ENCODE measurements at places on chromosomes 6 and 20. TPM values are rescaled to one million over a fixed set of nuclear protein-coding genes. Genes with fewer than 3 reads are reported as not detected.
A peak's percentile ranks its signal among the peaks of the same experiment; 100 is the strongest.

DNA sequence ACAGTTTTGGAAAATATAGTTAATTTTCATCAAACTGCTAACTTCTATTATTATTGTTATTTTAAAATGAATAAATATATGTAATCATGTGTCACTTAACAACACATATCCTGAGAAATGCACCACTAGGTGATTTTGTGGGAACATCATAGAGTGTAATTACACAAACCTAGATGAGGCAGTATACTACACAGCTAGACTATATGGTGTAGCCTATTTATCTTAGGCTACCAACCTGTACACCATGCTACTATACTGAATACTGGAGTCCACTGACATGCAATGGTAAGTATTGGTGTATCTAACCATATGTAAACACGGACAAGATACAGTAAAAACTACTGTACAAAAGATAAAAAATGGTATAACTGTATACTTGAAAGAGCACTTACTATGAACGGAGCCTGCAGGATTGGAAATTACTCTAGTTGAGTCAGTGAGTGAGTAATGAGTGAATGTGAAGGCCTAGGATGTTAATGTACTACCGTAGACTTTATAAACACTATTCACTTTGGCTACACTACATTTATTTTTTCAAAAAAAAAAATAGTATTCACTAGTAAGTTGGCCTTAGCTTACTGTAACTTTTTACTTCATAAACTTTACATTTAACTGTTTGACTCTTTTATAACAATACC is 72.4 kb downstream of the ASCC3 start:
- DNase-seq = no peak

DNA sequence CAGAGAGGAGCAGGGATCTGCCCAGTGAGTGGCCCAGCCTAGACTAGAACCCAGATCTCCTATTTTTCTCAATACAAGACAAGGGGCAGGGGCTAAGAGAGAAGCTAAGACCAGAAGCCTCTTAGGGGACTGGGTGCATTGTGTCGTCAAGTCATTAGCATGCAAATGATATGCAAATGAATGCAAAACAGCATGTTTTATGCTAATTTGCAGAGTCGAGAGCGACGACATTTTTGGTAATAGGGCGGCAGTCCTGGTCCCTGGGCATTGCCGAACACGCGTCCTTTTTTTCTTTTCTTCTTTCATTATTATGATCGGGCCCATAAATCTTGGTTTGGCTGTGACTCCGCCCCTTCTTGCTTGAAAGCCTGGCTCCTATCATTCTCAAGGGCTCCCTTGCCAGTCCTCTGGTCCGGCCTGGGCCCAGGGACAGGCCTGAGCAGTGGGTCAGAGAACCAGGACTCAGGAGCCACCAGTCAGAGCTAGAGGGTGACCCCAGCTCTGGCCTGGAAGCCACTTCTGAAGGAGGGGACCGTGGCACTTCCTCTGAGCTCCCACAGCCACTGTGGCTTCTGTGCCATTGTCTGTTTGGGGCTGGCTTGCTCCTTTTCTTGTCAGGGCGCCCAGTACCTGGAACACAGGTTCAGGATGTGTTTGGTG is 32.0 kb upstream of the SCRT2 start:
- no peak for DNase-seq

DNA sequence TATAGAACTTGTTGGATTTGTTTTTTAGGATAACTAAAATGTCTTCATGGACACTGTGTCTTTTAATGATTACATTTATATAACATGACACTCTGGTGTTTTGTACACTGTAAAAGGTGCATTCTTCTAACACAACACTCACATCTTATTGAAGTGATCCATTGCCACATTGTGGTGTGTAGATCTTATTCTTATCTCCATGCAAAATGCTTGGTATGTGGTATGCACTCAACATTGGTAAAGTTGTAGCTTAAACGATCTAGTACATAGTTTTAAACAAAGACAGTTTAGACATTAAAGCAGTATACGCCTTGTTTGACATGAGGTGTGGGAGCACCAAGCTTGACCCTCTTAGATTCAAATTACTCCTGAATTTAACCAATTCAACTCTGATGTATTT is 84.7 kb downstream of the SASH1 start:
- no peak for DNase-seq

DNA sequence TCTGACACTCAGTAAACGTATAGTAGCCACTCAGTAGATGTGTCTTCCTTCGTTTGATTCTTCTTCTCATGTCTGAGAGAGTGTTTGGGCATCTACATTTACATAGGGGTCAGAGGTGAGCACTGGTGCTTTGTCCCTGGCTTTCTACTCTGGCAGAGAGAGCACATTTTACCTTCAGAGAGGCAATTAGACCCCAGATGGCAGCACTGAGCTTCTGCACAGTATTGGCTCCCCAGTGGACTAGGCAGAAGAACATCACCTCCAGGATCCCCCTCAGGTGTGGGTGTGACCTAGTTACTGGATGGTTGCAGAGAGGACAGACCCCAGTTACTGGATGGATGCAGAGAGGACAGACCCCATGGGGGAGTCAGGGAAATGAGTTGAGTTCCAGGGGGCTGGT is 327.2 kb downstream of the DHX35 start:
- no peak for DNase-seq

- DNase-seq = peak; percentile 46
These were observed at the start of gene VIP for GRCh38 chr6:152750694-152751093. VIP (plus strand) TSS chr6:152750797; CDS start chr6:152752178, 1,381 bp downstream.

DNA sequence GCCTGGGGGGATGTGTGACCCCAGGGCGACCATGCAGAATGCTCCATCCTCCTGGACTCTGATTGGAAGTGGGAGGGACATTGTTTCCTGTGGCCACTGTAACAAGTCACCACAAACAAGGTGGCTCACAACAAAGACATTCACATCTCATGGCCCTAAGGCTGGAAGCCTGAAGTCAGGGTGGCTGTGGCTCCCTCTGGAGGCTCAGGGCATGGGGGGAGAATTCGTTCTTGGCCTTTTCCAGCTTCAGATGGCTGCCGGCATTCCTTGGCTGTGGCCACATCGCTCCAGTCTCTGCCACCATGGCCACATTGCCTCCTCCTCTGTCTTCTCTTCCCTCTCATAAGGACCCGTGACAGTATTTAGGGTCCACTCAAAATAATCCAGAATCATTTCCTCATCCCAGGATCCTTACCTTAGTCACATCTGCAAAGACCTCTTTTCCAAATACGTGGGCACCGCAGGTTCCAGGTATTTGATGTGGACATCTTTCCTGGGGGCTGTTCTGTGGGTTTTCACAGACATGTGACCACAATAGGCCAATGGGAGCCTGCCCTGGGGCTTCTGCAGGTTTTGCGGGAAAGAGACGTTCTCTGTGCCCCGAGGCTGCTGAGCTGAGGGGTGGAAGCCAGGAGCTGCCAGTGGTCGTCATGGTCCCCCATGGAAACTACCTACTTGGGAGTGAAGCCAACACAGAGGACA is 249.3 kb downstream of the PREX1 start:
- no peak for DNase-seq

- DNase-seq = no peak
These were observed 78.0 kb upstream of the ELOVL5 start for GRCh38 chr6:53426667-53427270.

- DNase-seq = no peak
These were observed 484.7 kb downstream of the EPHA7 start for GRCh38 chr6:92934625-92935024.

- DNase-seq = peak; percentile 5
These were observed 28.9 kb downstream of the ASIP start for GRCh38 chr20:34269996-34270627.

DNA sequence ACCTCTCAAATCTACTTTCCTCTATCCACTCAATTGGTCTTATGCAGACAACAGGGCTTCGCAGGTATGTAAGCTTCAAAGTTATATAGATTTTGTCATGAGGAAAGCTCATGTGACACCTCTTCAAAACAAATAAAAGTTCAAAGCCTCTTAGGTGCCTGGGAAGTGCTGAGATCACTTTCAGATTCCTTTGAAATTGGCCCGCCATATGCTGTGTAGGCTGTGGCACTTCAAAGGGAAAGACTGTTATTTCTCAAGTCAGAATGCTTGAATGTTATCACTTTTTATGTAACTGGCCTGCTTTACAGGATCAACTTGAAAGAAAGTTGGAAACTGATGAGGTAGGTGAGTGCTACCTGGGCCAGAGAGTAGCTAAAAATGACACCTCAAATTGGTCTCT is 67.1 kb upstream of the GFRAL start:
- no peak for DNase-seq

- no peak for DNase-seq
These were observed 26.4 kb upstream of the MROH8 start for GRCh38 chr20:37205794-37206193.

DNA sequence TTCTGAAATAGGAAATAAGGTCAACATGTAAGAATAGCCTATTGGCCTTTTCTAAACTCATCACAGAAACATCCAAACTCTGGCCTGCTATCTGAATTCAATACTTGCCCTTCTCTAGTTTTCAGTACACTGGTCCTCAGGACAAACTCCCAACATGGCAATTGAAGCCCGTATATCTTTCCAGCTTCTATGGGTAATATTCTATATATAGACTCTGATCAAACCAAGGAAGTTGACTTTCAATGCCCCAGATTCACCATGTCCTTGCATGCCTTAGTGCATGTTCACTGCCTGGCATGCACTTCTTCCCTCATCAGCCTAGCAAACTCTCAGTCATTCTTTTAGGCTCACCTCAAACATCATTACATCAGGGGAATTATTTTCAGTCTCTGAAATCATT is 73.2 kb downstream of the RSPO3 start:
- peak; percentile 24 for DNase-seq

DNA sequence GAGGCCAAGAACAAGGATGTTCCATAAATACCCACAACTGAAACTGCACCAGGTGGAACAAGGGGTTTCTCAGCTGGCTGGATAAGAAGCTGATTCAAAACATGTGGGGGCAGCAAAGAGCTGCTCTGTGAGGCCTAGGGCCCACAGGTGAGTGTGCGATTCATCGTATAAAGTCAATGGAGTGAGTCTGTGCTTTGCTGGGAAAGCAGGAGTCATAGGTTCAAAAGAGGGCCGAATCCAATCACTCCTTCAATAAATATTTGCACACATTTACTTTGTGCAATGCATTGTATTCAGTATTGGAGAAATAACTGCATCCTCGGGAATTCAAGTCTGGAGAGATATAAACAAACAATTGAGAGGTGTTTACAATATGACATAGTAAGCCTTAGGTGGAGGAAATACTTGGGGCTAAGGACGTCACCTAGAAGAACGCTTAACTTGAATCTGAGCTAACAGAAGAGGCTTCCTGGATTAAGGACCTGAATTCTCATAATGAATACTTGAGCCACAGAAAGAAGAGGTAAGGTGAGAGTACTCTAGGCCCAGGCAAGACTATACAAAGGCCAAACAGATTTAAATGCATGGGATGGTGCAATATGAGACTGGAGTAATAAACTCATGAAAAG is 83.7 kb upstream of the TMEM30A start:
- peak; percentile 78 for DNase-seq

DNA sequence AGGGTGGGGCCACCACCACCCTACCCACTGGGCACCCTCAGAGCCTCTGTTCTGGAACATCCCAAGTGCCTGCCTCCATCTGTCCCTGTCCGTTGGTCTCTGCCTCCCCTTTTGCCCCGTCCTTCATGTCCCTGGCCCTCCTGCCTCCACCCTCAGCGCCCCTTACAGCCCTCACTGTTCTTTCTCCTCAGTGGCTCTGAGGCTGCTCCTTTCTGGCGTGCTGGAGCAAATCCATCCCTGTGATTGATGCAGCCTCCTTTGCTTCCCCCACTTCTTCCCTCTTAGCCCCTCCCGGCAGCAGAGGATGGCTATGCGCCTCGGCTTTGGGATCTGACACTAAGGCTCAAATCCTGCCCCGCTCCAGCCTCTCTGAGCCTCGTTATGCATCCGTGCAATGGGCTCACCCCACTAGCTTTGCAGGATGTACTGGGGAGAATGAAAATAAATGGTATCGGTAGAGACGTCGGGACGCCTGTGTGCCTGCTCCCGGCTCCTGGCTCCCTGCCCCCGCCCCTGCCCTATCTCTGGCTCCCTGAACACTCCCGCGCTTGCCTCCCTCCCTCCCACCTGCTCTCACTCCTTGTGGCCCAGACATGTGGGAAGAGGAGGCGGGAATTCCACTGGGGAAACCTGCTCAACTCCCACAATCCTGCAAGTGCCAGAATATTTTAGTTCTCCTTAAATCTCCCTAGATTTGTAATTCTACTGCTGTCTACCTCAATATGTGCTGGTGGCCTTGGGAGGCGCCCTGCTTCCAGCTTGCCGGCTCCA is 13.1 kb downstream of the VSTM2L start:
- no peak for DNase-seq

DNA sequence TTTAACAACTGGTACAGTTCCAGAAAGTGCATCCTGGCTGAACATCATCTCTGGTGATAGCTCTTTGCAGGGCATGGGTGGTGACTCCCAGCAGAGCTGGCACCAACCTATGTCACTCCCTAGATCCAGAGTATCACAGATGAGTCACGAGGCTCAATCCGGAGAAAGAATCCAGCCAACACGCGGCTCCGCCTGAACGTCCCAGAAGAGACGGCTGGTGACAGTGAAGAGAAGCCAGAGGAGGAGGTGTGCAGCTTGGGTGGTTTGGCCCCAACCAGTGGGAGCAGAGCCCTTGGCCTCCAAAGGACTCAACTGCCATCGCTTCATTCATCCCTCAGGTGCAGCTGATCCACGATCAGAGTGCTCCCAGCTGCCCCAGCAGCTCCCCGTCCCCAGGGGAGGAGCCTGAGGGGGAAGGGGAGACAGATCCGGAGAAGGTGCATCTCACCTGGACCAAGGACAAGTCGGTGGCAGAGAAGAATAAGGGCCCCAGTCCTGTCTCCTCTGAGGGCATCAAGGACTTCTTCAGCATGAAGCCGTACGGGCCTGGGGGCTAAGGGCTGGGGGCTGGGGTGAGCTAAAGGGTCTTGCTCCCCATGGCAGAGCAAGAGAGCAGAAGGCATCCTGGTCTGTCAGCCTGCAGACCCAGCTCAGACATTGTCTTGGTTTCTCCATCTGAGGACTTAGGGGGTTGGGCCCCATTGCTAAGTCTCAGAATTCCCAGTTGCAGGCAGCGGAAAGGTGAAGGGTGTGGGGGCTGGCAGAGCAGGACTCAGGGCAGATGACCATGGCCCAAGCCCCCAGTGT is 27.2 kb downstream of the SLC12A5 start:
- no peak for DNase-seq

The GJE1 gene
- polyA plus RNA-seq = not detected

The GLO1 gene
- 70.3 TPM for polyA plus RNA-seq

The LST1 gene
- 1.8 TPM for polyA plus RNA-seq

GRCh38 chr20:4102381-4102780 is 87.0 kb upstream of the RNF24 start:
- no peak for DNase-seq

DNA sequence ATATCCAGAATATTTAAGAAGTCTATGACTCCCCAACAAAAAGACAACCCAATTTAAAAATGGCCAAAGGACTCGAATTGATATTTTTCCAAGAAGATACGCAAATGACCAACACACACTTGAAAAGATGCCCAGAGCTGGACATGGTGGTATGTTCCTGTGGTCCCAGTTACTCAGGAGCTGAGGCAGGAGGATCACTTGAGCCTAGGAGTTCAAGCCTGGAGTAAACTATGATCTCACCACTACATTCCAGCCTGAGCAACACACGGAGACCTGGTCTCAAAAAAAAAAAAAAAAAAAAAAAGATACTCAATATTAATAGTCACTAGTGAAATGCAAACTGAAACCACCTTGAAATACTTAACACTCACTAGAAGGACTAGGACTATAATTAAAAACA is 12.2 kb upstream of the ARMC2 start:
- DNase-seq = no peak

The WFDC5 gene
- polyA plus RNA-seq = not detected

GRCh38 chr20:63372971-63373885 is 12.1 kb upstream of the CHRNA4 start:
- no peak for DNase-seq

The TP53TG5 gene
- not detected for polyA plus RNA-seq

The OXT gene
- not detected for polyA plus RNA-seq

The ARFGEF2 gene
- 8.6 TPM for polyA plus RNA-seq

Measured in endothelial cell of umbilical vein (primary cell).